D721Med (cell line): ENCODE measurements at places on chromosomes 3 and 15.

DNA sequence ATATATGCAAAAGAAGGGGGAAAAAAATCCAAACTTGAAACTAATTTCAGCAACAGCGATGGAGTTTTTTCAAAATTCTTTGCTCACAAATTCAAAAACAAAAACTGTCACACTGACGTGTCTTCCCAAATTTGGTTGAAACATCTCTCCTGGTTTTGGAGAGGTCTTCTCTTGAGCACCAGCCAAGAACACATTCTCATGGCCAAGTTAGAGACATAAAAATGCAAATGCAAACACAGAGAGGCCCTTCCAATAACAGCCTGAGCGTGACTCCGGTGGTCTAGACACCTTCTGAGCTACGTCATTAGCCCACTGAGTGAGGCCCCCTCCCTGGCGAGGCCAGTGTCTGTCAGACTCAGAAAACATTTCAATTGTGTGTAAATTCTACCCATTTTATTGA is 436.0 kb upstream of the PROK2 start:
- DNase-seq: no peak

DNA sequence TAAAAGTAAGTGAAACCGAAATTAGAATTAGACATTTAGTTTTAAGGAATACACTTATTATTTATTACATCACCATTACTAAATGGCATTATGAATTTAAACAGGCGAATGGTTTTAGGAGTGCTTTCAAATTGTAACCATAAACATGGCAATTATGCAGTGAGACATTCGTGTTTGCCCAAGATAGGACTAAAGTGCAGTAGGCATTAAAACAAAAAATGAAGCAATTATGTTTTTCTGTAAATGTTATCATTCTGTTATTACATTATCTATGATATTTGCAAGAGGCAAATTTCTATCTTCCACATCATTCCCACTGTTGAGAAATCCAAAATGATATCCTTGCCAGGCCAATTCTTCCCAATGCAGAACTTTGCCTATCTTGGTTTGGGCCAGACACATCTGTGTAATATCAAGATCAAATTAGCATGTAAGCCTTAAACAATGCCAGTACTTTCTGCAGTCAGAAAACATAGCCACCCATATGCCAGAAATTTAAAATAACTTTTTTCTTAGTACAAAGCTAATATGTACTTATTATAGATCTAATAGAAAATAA is 156.9 kb downstream of the ATP8B4 start:
- no peak for DNase-seq

DNA sequence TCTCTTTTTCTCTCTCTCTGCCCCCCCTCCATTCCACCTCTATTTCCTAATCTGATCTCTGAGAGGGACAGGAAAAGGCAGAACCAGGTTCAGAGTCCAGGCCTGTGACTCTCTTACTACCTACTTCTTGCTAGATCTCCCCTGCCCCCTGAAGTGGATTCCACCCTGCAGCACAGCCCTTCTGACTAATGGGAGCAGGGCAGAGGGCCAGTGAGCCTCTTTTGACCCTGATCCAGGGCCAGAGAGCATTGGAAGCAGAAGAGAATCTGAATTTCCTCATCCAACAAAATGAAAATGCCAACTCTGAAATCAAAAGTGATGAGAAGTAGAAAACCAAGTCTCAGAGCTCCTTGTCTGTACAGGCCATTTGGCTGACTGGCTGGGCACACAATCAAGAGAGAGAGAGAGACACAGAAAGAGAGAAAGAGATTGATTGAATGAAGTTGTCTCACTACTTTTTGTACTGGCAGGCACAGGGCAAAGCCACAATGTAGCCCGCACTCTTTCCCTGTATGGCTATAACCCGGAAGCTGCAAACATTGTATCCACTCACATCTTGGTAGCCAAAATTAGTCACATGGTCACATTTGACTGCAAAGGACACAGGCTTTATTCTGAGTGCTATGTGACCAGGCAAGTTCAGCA is 31.6 kb upstream of the GLCE start:
- no peak for DNase-seq

DNA sequence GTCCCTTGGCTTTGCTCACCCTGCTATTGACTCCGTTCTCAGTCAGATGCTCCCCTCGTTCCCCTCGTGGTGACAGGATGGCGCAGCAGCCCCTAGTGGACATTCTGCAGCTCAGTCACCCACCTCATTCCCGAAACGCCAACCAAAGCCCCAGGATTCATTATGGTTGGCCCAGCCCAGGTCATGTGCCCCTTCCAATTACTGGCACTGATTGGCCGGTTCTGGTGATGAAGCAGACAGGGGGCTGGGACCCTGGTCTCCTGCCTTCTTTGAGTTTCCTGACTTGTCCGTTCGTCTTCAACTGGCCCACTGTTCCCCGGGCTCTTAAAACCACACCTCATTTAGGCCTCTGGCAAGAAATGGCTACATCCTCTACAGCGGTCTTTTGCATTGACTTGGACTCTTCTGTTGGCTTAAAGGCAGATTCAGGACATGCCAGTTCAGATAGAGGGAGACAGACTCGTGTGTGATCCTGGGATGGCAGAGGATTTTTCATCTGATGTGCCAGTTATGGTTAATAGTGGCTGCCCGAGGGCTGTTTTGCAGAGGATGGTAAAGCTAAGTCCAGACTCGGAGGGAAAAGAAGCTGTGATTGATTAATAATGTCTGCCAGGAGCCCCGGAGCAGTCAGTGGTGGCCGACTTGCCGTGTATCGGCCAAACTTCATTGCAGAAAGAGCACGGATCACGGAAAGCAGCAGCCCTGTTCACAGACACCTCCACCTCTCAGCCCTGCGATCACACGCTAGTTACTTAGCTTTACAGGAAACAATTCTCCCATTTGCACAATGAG is 37.8 kb downstream of the LSM3 start:
- DNase-seq: no peak

GRCh38 chr3:170154569-170155143 is 26.9 kb downstream of the PHC3 start:
- DNase-seq: no peak
